DMS79 treated with DMSO at 0.1 percent for 48 hours (cell line): ENCODE measurements at places on chromosomes 11 and 22.
A peak's percentile ranks its signal among the peaks of the same experiment; 100 is the strongest.

DNA sequence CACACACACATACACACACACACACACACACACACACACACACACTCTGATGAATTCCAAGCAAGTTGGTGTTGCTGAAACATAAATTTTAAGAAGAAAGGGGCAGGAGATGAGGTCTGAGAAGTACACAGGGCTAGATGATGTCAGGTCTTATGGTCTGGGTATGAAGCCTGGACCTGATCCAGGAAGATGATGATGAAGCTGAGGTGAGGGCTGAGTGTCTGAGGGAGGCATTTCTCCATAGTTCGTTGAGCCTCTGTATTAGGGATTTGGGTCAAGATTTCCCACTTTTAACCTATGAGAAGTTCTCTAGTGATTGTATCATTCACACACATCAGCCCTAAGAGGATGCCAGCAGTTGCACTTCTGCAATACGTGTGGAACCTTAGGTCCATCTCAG lies 32.6 kb downstream of the KREMEN1 start:
- DNase-seq, result no peak

DNA sequence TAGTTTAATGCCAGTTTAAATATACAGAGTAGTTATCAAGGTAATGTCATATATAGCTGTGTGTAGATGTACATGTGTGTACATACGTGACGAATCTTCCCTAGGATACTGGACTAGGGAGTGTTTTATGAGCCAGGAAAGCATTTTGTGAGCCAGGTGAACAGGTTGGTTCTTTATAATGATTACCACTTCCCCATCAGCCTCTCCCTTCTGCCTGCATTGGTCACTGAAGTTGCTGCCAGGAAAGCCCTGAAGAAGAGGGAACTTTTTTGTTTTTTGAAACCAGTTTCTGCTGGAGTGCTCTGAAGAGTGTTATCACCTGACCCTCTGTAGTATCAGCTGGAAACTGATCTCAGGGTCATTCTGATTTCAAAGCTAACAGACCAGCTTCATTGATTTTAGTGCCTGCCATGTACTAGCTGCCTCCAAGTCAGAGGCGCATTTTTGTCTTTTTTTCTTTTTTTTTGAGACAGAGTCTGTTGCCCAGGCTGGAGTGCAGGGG lies 14.2 kb upstream of the ST14 start:
- DNase-seq, result peak; percentile 39

DNA sequence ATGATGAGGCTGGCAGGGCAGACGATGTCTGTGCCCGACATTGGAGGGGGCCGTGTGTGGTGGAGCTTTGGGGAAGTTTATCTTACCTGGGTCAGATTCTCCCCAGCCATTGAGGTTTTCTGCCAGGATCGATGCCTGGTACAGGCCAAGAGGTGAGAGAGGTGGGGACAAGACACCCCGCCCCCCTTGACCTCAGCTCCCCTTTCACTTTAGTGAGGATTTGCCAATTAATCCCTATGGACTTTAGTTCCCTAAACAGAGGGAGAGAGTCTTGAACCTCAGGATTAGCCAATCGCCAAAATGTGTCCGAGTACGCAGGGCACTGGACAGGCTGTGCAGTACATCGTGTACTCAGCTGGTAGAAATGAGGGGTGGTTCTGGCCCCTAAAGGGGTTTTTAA lies 541 bp downstream of the HORMAD2 start:
- DNase-seq, result no peak

DNA sequence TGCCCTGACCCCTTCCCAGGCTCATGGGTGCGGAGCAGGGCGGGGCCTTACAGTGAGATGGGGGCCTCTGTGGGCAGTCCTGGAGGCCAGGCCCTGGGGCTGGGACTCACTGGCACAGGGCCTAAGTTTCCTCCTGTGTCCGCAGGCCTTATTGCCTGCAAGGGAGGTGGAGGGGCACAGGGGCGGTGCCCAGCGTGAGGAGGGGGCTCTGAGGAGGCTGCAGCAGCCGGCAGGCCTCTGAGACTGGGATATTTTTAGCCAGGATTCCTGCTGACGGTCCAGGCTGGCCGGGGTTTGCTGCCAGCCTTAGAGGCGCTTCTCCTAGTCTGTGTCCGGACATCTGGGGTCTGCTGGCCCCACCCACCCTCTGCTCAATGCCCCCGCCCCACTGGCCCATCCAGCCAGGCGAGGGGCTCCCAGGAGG lies 5.7 kb upstream of the RTN4R start:
- DNase-seq, result no peak

DNA sequence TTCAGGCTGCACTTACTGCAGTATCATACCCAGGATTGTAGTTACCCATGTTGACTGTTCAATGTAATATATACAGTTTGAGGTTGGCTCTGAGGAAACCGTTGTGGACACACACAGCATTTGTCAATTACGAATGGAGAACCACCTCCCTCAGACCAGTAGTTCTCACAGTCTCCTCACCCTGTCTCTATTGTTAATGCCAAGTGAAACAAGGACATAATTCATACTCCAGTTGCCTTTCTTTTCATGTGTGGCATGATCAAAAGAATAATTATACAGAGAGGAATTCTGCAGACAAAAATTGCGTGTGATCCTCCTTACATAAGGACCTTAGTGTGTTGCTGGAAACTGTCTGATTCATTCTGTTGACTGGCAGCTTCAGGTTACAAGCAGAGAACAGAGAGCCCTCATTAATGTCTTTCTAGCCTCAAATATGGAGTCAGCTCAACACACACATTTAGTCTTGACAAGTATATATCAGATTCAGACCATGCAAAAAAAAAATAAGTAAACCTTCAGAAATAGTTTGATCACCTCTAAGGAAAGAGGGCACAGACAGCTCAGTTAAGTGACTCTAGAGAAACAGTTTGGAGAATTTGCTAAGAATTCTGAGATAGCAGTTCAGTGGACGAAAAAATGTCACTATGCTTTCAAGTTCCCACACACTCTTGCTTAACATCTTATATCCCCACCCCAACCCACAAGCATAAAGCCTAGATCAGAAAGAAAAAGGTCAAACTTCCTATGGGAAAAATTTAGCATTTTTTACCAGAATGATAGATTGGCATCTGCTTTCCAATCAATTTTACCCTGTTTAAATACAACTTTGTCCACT lies 96.1 kb downstream of the MAML2 start:
- no peak for DNase-seq

DNA sequence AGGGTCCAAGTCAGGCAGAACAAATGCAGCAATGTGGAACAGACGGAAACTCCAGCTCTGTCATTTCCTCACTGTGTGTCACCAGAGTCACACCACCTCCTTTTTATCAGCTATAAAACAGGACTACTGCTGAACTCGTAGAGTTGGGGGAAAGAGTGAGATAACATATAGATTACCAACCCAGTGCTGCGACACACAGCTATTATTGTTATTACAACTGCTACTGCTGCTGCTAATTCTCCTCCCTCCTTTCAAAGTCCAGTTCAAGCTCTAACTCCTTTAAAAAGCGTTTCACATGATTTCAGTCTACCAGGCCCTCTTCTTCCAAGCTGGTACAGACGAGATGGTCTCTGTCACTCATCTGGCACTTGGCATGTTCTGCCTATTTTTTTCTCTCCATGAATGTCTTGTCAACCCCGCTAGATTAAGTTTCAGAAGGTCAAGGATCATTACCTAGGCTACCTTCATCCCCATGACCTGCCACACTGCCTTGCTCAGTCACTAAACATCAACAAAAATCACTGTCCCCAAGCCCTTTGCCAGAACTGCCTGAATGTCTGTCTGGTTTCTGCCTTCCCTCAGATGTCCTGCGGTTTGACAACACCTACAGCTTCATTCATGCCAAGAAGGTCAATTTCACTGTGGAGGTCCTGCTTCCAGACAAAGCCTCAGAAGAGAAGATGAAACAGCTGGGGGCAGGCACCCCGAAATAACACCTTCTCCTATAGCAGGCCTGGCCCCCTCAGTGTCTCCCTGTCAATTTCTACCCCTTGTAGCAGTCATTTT lies 3.7 kb upstream of the MTFP1 start:
- no peak for DNase-seq

- no peak for DNase-seq
Observed at GRCh38 chr11:107041088-107041444, 22.8 kb upstream of the GUCY1A2 start.

GRCh38 chr11:82869657-82870056 lies 30.6 kb downstream of the PRCP start:
- DNase-seq, result no peak

- no peak for DNase-seq
Observed at GRCh38 chr22:38110863-38111852, 674 bp upstream of the BAIAP2L2 start.
